GM12878 (cell line): ENCODE measurements at places on chromosomes 2 and 18.
A peak's percentile ranks its signal among the peaks of the same experiment; 100 is the strongest.

DNA sequence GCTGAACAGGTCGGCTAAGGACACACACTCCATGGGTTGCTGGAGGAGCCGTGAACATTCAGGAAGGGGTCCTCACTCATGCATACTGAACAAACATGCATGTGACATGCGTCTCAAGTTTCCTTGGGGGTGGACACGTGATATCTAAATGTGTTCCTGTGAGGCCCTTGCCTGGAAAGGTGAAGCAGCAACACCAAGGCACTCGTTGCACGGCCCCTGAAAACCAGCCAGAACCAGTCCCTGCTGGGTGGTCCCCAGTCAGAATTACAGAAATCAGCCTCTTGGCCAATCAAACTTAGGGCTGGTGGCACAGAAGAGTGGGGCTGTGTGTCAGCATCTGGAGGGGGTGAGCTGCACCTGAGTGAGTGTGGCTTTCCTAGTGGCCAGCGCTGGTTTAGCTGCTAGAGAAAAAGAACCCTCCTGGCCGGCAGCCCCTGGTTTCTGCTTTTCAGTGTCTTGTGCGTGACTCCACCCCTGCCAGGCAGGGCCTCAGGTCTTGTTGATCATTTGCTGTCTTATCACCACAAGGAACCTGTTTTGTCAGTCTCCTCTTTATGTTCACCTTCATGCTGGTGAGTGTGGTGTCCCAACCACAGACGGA is 3.2 kb upstream of the AQP12B start:
- DNase-seq = no peak

GRCh38 chr18:22701326-22701725 is 231.8 kb upstream of the RBBP8 start:
- DNase-seq = no peak

- no peak for DNase-seq
These were observed 26.2 kb downstream of the SH2D6 start for GRCh38 chr2:85444629-85445172.

DNA sequence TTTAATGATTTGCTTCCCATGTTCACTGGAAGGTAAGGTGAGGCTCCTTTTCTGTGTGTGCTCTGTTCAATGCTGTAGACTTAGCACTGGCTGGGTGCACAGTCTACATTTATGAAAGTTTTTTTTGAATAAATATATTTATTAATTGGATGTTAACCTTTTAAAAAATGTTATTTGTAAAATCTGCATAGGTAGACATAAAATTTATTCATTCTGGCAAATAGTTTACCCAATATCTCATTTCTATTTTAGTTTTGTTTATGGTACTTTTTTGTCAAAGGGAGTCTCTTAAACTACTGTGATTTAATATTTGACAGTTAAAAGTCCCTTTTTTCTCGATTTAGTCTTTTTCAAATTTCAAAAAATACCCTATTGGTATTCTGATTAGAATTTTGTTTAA is 19.9 kb downstream of the CDKL4 start:
- DNase-seq = no peak

GRCh38 chr2:21305581-21305980 is 181.8 kb downstream of the TDRD15 start:
- DNase-seq = no peak

GRCh38 chr2:191114403-191114886 is 36.3 kb downstream of the STAT4 start:
- peak; percentile 55 for DNase-seq

GRCh38 chr2:183063083-183063482 is 15.5 kb upstream of the DUSP19 start:
- no peak for DNase-seq

DNA sequence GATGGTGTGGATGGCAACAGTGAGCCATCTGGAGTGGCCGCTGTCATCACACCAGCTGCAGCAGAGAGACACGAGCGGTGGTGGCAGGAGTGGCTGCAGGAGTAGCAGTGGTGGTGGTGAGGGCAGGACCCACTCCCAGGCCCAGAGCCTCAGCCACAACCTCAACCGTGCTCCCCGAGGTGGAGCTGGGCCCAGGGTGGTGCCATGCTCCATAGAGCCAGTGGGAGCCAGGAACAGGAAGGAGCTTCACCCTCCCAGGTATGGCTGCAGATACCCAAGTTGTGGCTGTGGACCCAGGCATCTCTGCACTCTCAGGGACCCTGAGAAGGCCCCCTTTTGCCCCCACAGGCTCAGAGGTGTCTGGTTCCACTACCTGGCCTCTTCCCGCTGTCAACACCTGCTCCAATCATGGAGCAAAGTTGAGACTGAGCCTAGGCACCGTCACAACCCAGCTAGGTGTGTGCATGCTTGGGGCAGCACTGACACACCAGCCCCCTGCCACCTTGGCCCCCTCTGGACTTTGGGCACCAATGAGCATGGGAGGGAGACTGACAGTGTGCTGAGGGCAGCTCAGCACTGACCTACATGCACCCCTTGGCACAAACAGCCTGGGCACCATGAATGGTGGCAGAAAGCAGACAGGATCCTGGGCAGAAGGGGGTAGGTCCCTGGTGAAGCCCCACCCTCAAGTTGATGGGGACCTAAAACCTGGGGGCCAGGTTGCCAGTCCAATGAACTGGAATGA is 188.9 kb downstream of the NDUFA10 start:
- no peak for DNase-seq

DNA sequence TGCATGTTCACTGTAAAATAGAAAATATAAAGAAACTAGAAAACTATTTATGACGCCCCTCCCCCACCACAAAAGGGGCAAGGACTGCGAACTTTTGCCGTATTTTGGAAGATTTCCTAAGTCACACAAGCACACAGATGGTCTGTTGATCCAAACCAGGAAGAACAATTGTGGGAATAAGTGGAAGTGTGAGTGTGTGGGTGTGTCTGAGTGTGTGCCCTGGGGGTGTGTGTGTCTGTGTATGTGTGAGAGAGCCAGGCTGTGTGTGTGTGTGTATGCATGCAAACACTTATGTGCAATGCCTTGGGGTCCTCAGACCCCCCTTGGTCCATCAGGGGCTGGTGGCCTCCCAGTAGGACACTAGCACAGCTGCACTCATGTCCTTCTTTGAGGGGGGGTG is 43.1 kb downstream of the HPCAL1 start:
- DNase-seq = no peak

DNA sequence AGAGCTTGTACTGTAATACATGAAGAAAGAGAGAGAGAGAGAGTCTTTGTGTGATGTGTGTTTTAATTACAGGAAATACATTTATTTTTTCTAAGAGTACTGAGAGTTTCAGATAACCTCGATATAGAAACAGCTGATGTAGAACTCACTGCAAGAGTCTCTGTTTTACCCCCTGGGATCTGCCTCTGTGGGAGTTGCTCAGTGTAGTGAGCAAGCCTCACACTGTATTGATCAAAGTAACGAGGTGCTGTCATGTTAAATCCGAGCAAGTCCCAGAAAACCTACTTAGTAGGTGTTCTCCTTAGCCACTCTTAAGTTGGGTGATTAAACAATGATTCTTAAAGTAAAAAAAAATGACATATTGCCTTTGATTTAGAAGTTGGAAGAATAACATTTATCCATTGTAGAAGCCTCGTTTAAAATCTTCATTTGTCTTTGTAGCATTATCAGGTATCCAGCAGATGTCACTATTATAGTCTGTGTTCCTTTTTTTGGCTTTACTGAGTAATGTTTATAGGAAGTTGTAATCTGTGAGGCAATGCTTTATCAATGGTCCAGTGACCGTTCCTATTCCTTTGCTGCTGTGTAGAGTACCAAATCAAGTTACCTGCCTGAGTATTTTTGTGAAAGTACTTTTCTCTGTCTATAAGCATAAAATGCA is 219.0 kb downstream of the MYO3B start:
- DNase-seq = no peak

- DNase-seq = no peak
These were observed 728 bp downstream of the FAM168B start for GRCh38 chr2:131092458-131093005.

DNA sequence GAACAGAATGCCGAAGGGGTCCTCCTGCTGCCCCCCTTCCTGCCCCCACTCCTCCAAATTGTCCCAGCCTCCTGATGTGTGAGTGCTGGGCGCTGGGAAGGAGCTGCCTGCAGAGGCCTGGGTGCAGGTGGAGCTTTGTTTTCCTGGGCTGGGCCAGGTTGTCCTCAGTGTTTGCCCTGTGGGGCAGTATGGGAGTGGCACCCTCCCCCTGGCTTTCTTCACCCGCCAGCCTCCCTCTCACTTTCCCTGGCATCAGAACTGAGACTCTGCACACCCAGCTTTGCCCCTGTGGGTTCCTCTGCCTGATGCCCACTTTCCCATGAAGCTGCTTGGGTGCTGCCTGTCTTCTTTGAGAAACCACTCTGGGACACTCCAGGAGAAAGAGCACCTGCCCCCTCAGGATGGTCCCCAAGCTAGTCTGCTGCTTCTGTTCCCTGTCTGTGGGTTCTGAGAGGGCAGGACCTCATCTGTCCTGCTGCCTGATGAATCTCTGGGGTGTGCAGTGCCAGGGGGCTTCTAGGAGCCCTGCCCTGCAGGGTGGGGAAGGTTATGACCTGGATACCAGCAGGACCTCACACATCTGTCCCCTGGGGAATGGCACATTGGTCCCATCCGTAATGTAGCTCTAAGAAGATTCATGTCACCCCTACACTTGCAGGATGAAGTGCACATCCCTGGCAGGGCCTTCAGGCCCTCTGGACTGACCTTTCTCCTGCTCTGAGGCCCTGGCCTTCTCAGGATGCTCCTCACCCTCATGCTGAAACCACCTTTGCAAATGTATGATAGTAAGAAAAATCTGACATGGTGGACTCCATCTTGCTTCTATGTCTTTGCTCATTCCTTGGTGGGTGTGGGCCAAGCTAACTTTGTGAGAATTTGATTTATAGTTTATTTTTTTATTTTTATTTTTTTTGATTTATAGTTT is 146.8 kb upstream of the HS6ST1 start:
- DNase-seq = no peak

DNA sequence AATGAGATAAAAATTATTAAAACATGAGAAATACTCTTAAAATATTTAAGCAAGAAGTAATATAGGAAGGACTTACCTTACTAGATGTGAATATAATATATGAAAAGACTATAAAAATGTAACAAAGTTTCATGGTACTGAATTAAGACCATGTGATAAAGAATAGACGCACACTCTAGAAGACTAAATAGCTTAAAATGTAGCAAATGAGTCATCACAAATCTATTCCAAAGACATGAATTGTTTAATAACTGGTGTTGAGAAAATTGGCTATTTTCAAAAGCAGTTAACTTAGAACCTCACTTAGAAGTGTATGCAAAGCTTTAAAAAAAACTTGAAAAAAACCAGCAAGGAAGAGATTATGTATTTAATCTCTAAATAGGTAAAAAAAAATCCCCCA is 64.1 kb downstream of the POLE4 start:
- no peak for DNase-seq

DNA sequence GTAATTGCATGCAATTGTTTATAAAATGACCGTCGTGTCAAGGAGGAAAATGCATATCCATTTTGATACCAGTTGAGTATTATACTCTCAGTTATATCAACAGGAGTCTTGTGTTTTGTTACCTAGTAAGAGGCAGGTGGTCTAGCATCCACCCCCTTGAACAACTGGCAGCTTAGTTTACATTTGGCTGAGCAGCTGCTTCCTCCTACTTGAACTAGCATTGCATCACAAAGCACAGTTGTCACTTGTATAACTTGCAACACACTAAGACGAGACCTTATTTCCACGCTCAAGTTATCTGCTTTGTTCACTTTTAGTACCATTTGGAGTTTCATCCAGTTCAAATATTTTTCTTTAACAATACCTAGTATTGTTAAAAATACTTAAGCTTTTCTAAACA is 75.4 kb upstream of the UBE2E3 start:
- DNase-seq = no peak

GRCh38 chr18:25313268-25313667 is 38.7 kb downstream of the ZNF521 start:
- no peak for DNase-seq

DNA sequence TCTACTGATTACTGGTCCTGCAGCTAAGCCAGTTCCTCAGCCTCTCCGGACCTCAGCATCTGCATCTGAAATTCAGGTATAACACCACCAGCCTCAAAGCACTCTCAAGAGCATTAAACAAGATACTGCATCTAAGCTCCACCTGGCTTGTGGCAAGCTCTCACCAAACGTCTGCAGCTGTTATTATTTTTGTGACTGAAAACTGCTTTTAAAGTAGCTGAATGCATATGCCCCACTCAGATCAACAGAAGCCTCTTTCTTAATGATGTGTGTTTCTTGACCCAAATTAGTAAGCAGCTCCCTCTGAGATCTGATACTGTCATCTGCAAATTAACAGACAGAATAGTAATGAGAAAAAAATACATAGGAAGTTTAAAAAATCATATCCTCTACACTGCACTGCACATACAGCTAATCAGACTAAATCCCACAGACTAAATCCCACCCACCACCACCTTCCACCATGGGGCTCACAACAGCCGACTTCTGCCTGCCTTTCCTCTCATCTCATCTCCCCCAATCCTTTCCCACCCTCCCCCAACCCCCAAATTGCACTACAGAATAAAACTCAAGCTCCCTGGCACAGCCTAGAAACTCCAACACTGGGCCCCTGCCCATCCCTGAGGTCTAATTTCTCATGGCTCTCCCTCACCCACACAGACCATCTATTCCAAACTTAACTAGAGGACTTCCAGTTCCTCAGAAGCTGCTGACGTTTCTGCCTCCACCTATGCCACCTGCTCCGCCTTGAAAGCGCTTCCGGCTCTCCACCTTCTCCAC is 52.9 kb downstream of the TMEM163 start:
- DNase-seq = no peak
